ENCODE measurements at places on chromosomes 7 and 10. TPM values are rescaled to one million over a fixed set of nuclear protein-coding genes. Genes with fewer than 3 reads are reported as not detected.
A peak's percentile ranks its signal among the peaks of the same experiment; 100 is the strongest.

The TDRD1 gene
- total RNA-seq, result not detected

The NUP205 gene
- total RNA-seq, result 56.3 TPM

The COMMD3 gene
- 30.6 TPM for total RNA-seq

The NEUROD6 gene
- total RNA-seq, result not detected

The METTL27 gene
- total RNA-seq, result 2.9 TPM

The EBLN1 gene
- total RNA-seq, result not detected

DNA sequence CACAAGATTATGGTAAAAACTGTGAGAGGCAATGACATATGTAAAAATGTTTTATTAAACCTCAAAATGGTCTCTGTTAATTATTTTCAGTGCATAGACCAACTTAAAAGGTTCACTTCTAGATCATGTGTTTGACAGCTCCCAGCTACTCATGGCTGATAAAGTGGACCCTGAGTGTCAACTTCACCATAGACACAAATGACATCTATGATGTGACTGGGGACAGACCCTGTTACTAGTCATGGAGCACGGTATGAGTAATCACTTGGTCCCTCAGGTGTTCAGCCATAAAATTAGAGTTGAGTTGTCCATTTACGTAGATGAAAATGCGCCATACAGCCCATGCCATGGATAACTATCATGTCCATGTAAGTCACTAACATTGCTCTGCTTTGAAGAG, 199.8 kb downstream of the ZNF365 start:
- no peak overlapping the region for H3K27ac ChIP-seq
- no peaks in the 10 kb centered on the region for H3K4me1 ChIP-seq
- peaks cover 4% of the 10 kb centered on the region for H3K27me3 ChIP-seq
- DNase-seq, result no peak
- H3K36me3 ChIP-seq, result no peaks in the 10 kb centered on the region
- H3K4me3 ChIP-seq, result no peak overlapping the region

DNA sequence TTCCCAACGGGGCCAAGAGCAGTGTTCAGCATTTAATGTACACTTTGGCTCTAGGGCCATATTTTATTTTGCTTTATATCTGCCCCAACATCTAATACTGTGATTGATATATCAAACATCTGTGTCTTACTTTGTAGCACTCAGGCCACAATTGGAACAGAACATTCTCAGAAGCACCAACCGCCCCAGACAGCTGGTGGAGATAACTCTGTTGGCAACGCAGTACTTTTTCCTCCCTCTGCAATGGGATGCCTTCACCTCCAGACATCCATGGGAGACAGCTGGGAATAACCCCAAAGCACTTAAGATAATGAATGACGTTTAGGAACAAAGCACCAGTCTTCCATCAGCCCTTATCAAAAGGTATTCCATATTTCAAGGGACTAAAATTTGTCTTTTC, 57.4 kb downstream of the PIP4K2A start:
- DNase-seq, result no peak
- H3K36me3 ChIP-seq, result no peaks in the 10 kb centered on the region
- peaks cover 99% of the 10 kb centered on the region for H3K4me1 ChIP-seq
- peak overlapping the region; percentile 63 for H3K4me3 ChIP-seq
- peak overlapping the region; percentile 76 for H3K27ac ChIP-seq
- no peaks in the 10 kb centered on the region for H3K27me3 ChIP-seq

DNA sequence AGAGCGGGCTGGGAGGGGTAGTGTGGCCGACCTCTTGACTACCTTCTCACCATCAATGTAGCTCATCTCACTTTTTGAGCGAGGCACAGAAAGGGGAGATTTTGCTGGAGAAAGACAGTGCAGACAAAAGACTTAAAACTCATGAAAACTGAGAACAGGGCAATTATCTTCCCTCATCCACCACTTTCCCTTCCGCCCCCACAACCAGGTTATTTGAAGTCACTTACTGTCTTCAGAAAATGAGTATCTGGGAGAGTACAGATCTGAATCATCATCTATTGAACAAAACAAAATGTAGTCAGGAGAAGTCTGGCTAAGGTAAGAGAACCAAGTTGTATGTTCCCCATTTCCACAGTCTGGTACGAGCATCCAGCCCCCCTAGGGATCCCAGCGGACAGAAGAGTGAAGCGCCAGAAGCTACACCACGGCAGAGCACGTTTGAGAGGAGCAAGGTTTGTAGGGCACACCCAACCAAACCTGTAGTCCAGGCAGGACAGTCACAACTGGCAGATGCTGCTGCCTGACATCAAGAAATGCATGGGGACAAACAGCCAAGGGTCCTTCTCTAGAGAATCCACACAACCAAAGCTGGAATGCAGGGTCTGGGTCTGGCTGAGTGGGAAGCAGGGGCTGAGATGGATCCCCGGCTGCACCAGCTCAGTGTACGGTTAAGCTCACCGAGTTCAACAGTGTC, 93.4 kb upstream of the PDLIM1 start:
- no peaks in the 10 kb centered on the region for H3K4me1 ChIP-seq
- H3K27me3 ChIP-seq, result no peaks in the 10 kb centered on the region
- H3K4me3 ChIP-seq, result no peak overlapping the region
- no peaks in the 10 kb centered on the region for H3K36me3 ChIP-seq
- no peak for DNase-seq
- H3K27ac ChIP-seq, result no peak overlapping the region

- no peaks in the 10 kb centered on the region for H3K27me3 ChIP-seq
- H3K27ac ChIP-seq, result no peak overlapping the region
- no peaks in the 10 kb centered on the region for H3K4me1 ChIP-seq
- no peak overlapping the region for H3K4me3 ChIP-seq
- no peaks in the 10 kb centered on the region for H3K36me3 ChIP-seq
These were observed 23.7 kb downstream of the SRRM3 start for GRCh38 chr7:76225379-76225778.

- H3K27ac ChIP-seq, result no peak overlapping the region
- H3K36me3 ChIP-seq, result no peaks in the 10 kb centered on the region
- DNase-seq, result no peak
- no peak overlapping the region for H3K4me3 ChIP-seq
- no peaks in the 10 kb centered on the region for H3K27me3 ChIP-seq
These were observed 18.5 kb upstream of the TRIM56 start for GRCh38 chr7:101066833-101067177.

DNA sequence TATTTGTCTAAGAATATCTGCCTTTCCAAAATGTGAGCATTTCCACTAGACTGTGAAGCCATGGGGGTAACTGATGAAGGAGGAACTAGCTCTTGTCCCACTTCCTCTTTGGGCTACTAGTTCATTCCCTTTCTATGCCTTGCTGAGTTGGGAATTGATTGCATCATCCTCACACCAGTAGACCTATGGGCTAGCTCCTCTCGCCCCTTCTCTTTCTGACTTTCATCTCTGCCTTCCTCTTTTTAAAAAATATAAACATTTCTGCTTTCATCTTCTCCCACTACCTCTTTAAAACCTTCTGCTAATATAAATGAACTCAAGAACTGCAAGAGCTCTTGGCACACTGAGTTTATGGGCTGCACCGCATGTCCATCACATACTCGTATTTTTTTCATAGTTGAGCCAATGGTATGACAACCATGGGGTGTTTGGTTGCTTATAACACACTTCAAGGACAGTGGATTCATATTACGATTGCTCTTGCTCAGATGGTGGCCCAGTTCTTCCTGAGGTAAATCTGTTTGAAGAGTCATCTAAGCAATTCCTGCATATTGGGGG, 182.0 kb downstream of the REEP3 start:
- H3K27ac ChIP-seq, result no peak overlapping the region
- no peaks in the 10 kb centered on the region for H3K36me3 ChIP-seq
- no peak for DNase-seq
- H3K4me1 ChIP-seq, result no peaks in the 10 kb centered on the region
- no peak overlapping the region for H3K4me3 ChIP-seq
- H3K27me3 ChIP-seq, result no peaks in the 10 kb centered on the region

DNA sequence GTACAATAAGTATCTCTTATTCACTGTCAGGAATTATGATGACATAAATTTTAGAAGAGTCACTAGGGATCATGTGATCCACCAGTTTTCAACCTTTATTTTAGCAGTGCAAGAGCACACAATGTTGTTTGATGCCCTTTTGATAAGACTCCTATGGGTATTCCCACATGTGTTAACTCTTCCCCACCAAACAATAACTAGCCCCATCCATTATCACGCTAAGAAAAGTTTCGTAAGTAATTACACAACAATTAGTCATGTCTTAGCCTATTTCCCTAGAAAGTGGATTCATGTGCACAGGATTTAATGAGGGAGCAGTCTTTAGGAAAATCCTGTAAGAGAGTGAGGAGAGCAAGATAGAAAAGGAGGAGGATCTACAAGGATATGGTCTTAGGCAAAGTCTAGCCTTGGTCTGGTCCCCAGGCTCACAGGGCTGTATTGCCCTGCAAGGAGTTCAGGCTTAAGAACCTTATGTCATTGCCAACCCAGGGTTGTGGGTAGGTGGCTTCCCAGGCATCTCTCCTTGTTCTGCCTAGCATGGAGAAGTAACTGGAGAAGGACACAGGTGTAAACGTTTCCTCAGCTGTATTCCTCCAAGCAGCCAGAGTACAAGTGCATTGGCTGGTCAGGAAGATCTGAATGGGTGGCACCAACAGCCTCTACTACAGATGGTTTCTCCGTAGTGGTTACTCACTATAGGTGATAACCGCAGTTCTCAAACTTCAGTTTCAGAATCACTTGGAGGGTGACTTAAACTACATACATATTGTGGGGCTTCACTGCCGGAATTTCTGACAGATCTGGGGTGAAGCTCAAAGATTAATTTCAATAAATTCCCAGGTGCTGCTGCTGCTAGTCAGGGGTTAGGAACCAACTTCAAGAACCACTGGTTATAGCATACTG, 574.5 kb downstream of the SUGCT start:
- DNase-seq, result no peak
- H3K27me3 ChIP-seq, result no peaks in the 10 kb centered on the region
- no peak overlapping the region for H3K4me3 ChIP-seq
- no peak overlapping the region for H3K27ac ChIP-seq
- no peaks in the 10 kb centered on the region for H3K36me3 ChIP-seq

GRCh38 chr7:7524121-7524520, 11.6 kb downstream of the COL28A1 start:
- no peak overlapping the region for H3K27ac ChIP-seq
- no peak overlapping the region for H3K4me3 ChIP-seq
- H3K4me1 ChIP-seq, result no peaks in the 10 kb centered on the region
- peaks cover 6% of the 10 kb centered on the region for H3K27me3 ChIP-seq
- DNase-seq, result no peak
- no peaks in the 10 kb centered on the region for H3K36me3 ChIP-seq

GRCh38 chr10:112471878-112472487, 25.0 kb downstream of the VTI1A start:
- H3K4me3 ChIP-seq, result no peak overlapping the region
- peak overlapping the region; percentile 25 for H3K27ac ChIP-seq
- H3K4me1 ChIP-seq, result peaks cover 4% of the 10 kb centered on the region

DNA sequence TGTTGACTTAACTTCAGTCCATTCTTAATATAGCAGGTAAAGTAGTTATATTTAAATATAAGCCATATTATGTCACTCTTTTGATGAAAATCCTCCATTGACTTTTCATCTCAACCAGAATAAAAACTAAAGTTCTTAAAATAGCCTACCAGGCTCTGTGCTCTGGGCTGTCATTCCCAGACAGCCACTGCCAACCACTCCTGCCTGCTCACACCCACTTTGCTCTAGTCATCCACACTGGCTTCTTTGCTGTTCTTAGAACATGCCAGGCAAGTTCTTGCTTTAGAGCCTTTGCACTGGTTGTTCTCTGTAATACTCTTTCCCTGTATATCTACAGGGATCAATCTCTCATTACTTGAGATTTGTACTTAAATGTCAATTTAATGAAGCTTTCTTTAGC, 80.6 kb downstream of the ZEB1 start:
- DNase-seq, result no peak
- no peak overlapping the region for H3K27ac ChIP-seq
- H3K4me1 ChIP-seq, result peaks cover 16% of the 10 kb centered on the region
- no peak overlapping the region for H3K4me3 ChIP-seq
- H3K36me3 ChIP-seq, result no peaks in the 10 kb centered on the region
- no peaks in the 10 kb centered on the region for H3K27me3 ChIP-seq

DNA sequence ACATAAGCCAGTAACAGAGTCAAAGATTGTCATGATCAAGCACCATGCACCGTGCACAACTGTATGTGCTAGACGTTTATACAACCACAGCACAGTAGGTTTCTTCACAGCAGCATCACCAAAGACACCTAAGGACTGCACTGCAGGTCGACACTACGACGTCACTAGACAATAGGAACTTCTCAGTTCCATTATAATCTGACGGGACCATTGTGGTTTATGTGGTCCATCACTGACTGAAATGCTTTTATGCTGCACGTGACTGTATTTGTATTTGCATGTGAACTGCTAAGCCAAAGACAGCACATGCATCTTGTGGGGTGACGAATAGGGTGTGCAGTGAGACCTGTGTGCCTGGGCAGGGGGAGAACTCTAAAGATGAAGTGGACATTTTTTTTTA, 164.9 kb downstream of the PARD3 start:
- H3K27ac ChIP-seq, result no peak overlapping the region
- no peaks in the 10 kb centered on the region for H3K4me1 ChIP-seq
- no peaks in the 10 kb centered on the region for H3K27me3 ChIP-seq
- H3K4me3 ChIP-seq, result no peak overlapping the region
- no peak for DNase-seq

GRCh38 chr10:53675177-53675576, 902.6 kb upstream of the MBL2 start:
- no peak overlapping the region for H3K4me3 ChIP-seq
- DNase-seq, result no peak
- no peaks in the 10 kb centered on the region for H3K4me1 ChIP-seq
- H3K27me3 ChIP-seq, result no peaks in the 10 kb centered on the region
- H3K27ac ChIP-seq, result no peak overlapping the region

DNA sequence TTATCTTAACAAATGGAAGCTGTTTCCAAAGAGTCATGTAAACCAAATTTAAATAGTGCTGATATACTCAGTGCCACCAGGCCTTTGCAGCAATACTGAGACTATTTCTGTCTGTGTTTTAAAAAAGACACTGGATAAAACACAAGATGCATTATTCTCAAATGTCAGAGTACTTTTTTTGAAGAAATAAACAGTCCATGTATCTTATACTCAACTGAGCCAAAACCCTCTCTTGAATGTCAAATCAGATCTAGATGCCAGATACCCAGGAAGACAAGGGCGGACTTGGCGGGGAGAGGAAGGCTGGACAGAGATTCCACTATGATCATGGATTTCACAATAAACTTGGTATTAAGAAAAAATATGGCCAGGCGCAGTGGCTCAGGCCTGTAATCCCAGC, 127.6 kb downstream of the COBL start:
- no peak overlapping the region for H3K27ac ChIP-seq
- no peaks in the 10 kb centered on the region for H3K36me3 ChIP-seq
- H3K27me3 ChIP-seq, result no peaks in the 10 kb centered on the region
- H3K4me1 ChIP-seq, result no peaks in the 10 kb centered on the region
- no peak overlapping the region for H3K4me3 ChIP-seq
- DNase-seq, result no peak

All from CD4-positive, CD25-positive, alpha-beta regulatory T cell (primary cell).